HepG2 (cell line): ENCODE measurements at places on chromosomes 4 and X.
A peak's percentile ranks its signal among the peaks of the same experiment; 100 is the strongest.

GRCh38 chrX:45324941-45325340 lies 124.3 kb upstream of the DIPK2B start:
- no peak for DNase-seq

GRCh38 chrX:101774340-101774739 lies 114.7 kb upstream of the ARMCX2 start:
- no peak for DNase-seq

DNA sequence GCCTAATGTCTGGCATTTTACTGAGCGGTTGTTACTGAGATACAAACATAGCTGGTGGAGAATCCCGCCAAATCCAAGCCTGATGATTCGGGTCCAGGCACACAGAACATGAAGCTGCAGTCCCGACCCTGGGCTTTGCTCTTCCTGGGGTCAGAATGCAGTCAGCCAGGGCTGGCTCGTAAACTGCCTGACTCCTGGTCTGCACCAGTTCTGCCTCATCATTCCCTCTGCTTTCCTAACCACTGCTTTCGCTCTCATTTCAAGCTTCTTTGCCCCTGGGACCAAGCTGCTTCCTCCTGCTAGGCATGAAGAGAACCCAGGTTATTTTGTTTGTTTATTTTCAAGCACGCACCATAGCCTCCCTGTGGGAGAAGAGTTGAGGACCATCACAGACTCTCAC lies 39.3 kb downstream of the GATB start:
- DNase-seq: no peak

DNA sequence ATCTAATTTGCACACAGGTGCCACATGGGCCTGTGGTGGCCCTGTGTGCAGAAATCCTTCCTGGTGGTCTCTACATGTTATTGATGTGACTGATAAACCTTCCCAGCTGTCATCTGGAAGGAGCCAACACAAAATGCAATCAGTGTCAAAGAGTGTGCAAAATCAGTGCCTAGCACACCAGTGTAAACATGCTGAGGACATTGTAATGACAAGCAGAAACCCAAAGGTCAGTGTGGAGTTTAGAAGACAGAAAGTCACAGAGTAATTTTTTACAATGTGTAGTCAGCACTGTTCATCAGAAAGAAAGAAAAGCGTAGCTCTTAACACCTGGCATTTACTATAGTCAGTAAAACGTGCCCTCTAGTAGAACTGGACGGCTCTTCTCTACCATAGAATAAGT lies 50.3 kb downstream of the PHKA2 start:
- no peak for DNase-seq

DNA sequence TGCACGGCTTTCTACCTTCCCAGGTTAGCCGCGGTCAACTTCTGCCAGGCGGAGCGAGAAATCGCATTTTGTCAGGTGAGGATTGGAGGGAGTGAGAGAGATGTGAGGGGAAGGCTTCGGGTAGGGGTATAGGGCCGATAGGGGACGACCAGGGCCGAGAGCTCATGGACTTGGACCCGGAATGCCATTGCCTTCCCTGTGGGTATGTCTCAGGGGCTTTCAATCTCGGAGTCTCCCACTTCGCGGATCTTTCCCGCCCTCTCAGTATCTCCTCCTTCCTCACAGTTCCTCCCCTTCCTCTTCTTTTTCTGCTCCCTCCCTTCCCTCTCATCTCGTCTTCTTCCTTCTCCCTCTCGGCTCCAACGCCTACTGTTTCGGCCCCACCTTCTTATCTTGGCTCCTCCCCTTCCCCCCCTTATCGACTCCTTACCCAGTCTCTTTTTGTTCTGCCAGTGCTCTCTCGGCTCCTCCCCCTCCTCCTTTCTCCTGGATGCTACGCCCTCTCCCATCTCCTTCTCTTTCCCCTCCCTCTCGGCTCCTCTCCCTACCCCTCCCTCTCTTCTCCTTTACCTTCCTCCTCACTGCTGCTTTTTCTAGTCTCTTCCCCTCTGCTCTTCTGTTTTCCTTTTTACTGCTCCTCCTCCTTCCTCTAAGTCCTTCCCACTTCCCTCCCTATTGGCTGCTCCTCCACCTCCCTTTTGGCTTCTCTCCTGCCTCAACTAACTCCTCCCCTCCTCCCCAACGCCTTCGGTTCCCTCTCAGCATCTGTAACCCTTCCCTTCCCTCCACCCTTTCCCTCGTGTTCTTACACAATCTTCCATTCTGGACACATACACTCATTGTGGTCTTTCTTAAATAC lies 29.4 kb upstream of the RBMX start:
- DNase-seq: no peak

DNA sequence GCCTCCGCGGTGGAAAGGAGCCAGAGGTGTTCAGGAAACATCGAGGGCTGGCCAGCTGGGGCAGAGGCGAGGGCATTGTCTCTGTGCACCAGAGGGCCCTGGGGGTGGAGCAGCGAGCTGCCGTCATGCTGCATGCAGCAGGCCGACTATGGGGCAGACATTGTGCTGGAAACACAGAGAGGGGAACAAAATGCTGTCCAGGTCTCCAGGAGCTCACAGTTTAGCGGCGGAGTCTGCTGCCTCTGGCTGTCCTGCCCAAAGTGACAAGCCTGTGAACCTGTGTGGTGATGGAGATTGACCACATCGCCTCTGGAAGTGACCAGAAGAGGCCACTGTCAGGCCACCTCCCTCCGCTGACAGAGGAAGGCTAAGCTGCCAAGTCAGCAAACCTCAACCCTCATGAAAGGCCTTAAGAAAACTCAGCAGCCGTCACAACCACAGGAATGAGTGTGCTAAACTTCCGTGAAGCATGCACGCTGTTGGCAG lies 20.1 kb upstream of the SASH3 start:
- DNase-seq: no peak

DNA sequence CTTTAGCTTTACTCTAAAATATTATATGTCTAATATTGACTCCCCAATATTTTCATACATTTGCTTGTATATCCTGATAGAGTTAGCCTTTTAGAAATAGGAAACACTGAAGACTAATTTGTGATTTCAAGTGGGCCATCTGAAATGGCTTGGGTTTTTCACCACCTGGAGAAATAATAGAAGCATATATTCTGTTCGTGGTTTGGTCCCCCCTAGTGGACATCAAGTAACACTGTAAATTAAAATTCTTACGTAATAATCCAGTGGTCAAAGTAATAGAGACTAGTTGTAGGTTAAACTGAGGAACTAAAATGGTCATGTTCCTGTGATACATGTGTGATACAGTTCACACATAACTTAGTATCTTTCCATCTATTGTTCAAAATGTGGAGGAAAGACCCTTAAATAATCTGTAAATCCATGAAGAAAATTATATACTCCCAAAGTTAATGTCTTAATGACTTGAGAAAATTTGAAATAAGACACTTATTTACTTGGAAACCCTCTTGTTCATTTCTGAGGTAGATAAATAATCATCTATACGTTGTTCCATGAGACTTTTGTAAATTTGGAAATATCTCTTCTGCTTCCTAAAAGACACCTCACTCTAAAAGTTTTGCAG lies 79.8 kb upstream of the SMARCAD1 start:
- peak; percentile 30 for DNase-seq

DNA sequence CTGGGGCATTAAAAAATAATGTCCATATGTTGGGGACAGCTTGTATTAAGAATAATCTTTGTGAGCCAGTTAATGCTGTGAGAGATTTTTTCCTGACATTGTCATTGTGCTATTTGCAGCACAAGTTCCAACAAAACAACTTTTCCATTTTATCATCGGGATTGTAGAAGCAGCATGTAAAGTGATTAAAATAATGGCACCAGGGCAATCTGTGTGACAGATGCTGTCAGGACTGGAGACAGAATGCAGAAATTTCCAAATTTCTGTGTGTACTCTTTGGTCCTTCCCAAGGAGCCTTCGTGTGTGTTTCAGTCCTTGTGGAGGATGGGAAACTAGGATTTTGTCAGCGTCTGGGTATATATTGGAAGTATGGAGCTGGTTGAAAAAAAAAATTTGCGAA lies 101.5 kb upstream of the LIMCH1 start:
- no peak for DNase-seq

- DNase-seq: no peak
Observed at GRCh38 chr4:77619408-77619807, 13.8 kb downstream of the CXCL13 start.

DNA sequence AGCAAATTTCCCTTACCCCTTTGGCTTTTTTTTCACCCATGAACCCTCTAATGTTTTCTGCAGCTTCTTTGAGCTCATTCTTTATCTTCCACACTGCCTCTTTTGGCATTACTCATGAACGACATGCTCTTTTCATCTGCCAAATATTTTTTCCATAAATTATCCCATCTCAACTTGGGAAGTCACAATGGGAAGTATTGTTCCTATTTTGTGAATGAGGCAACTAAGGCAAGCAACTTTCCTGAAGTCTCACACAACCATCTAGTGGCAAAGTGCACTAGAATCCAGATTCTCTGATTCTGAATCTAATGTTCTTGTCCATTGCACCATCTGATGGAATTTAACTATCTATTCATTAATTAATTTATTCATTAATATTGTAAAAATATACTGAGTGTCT lies 625 bp downstream of the RTL9 start:
- DNase-seq: no peak

- no peak for DNase-seq
Observed at GRCh38 chr4:106172861-106173260, 143.1 kb downstream of the TBCK start.

DNA sequence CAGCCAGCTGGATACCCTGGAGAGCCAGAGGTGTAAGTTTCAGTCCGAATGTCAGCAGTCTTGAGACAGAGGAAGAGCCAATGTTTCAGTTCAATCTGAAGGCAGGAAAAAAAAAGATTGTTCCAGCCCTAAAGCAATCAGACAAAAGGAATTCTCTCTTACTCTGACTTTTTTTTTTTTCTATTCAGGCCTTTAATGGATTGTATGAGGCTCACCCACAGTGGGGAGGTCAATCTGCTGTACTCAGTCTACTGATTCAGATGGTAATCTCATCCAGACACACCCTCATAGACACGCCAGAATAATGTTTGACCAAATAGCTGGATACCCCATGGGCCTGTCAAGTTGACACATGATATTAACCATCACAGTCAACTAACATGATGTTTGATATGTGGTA lies 51.9 kb downstream of the TEX13A start:
- DNase-seq: no peak

GRCh38 chr4:89805297-89805696 lies 31.7 kb downstream of the SNCA start:
- DNase-seq: no peak

DNA sequence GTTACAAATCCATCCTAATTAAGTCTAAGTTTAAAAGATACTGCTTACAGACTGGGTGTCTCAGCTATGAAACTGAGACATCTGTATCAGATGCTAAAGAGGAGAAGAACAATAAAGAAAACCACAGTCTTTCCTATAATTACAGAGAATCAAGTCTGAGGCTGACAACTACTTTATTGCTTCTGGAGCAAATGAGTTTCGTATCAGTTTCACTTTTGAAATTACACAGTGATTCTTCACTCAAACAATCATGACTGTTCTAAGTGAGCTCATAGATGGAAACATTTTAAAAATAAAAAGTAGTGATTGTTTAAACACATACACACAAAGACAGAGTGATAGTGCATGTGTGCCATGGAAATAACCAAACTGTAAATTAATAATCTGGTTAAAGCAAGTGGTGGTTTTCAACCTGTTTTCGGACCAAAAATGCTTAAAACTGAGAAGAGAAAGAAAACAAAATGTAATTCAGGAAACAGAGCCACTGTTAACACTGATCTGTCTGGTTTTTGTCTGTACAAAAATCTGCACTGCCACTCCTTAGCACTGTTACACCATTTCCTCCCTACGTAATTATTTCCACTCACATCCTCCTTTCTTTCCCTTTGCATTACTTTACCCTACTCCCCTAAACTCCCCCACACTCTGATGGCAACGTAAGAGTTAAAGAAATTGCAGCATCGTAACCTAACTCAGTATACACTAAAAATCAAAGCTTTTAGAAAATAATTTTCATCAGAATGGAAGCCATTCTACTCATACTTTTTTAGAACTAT lies 12.5 kb downstream of the RFC1 start:
- DNase-seq: no peak

DNA sequence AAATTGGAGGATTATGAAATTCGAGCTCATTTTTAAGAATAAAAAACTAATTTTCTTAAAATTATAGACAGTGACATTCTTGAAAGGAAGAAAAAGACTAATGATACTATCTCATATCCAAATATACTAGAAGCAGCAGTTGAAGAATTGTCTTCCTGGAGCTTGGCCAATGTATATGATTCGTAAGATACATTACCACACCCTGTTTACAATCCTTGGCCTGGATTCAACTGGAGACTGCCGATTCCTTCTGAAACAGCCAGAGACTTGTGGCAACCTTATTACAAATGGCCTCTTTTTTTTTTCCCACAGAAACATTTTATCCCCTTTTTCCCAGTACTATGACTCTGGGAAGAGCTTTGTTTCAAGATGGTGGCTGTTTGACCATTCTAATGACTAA lies 571.2 kb upstream of the FAT1 start:
- DNase-seq: no peak

- DNase-seq: no peak
Observed at GRCh38 chr4:53194727-53195126, 171.1 kb downstream of the SCFD2 start.

GRCh38 chr4:90841676-90842075 lies 714.5 kb downstream of the CCSER1 start:
- no peak for DNase-seq

DNA sequence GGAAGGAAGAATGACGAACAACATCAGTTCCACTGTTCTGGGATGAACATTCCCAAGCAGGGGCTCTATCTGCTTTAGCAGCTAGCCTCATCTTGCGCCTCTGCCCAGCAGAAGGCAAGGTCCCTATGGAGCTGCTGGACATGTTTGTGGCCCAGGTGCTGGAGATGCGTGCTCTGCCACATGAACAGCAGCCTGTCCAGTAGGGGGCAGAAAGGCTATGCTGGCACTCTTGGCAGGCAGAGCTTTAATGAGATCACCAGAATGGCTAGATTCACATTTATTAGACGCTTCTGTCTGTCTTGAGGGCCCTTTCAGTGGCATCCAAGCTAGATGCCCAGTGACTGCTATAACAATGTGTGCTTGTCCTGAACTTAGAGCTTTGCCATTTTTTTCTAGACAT lies 1826.0 kb downstream of the STIM2 start:
- peak; percentile 8 for DNase-seq

DNA sequence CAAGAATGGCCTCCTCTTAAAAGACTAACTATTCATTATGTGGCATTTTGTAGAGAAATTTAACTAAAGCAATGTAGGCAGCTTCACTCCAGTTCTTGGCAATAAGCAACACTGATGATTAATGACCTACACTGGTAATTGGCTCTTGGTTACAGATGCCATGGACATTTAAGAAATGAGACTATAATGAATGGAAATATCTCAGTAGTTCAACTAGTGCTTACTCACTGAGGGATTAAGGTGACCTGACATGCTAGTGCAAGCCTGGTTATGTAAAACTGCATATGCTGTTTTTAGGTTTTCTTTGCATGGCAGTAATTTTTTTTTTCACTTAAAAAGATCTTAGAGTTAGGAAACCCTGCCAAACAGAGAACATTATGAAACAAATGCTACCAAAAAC lies 152.7 kb upstream of the AADAT start:
- DNase-seq: no peak

GRCh38 chrX:8813036-8813435 lies 11.9 kb upstream of the FAM9A start:
- no peak for DNase-seq

GRCh38 chrX:56233682-56234081 lies 1.5 kb downstream of the KLF8 start:
- no peak for DNase-seq
